Immature natural killer cell (primary cell): ENCODE measurements at places on chromosomes 5 and 9.

DNA sequence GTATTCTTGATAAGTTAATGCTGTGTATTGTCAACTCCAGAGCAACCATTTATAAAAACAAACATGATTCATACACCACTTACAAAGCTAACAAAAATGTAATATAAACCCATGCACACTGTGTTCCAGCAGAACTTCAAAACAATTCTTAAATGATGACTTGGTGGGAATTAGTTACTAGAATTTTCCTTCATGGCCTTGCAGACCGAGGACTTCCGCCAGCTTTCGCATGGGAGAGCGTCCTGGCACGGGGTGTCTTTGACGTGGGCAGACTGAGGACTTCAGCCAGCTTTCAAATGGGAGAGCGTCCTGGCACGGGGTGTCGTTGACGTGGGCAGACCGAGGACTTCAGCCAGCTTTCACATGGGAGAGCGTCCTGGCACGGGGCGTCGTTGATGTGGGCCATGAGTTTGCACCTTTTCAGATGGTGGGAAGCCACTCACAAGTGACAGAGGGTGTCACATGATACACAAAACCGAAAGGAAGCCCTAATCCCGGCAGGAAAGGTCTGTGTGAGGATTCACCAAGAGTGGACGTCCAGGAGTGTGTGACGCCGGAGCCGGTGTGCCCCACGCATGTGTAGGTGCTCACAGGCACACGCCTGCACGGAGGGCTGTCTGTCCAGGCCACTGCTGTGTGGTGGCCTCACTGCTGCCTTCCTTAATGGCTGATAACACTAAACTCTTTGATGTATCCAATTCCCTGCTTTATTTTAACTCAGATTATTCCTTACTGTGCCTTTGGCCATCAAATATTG is 211.3 kb upstream of the IRX4 start:
- no peak for DNase-seq

GRCh38 chr5:98524773-98525172 is 248.7 kb upstream of the RGMB start:
- DNase-seq: no peak

GRCh38 chr5:119596046-119596445 is 33.3 kb upstream of the FAM170A start:
- DNase-seq: no peak

GRCh38 chr9:19020886-19021455 is 12.0 kb downstream of the SAXO1 start:
- no peak for DNase-seq

- no peak for DNase-seq
These were observed 10.7 kb downstream of the IL4 start for GRCh38 chr5:132684491-132684890.

DNA sequence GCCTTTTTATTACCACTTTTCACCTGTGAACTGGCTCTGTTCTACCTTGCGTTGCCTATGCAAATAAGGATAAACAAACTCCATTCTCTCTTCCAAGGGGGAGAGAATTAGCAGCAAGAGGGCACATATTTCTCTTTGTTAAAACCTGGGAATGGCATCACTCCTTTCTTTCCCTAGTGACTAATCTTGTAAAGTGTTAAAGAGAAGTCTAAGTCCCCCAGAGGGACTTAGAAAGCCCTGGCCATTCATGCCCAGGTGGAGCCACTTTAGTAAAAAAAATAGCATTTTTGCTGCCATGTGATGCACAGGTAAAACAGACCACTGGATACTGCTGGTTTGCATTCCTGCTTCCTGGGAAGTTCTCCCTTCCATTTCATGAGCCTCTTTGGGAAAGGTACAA is 148.4 kb downstream of the MAN2A1 start:
- DNase-seq: no peak

DNA sequence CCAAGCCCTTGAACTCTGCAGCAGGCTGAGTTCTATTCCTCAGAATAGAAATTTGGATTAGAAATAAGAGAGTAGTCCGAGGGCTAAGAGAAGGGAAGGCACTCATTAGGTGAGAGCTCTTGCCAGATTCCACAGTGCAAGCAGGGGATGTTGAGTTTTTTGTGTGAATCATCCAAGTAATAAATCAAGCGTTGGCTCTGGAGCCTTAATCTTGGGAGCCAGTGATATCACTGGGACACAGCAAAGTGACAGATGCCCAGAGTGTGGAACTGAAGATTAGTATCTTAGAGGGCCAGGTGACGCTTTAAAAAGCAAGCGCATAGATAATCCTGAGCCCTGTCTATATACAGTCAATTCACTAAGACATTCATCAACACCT is 60.3 kb downstream of the FOXD1 start:
- no peak for DNase-seq

GRCh38 chr5:150079909-150080461 is 6.4 kb downstream of the CSF1R start:
- DNase-seq: no peak

DNA sequence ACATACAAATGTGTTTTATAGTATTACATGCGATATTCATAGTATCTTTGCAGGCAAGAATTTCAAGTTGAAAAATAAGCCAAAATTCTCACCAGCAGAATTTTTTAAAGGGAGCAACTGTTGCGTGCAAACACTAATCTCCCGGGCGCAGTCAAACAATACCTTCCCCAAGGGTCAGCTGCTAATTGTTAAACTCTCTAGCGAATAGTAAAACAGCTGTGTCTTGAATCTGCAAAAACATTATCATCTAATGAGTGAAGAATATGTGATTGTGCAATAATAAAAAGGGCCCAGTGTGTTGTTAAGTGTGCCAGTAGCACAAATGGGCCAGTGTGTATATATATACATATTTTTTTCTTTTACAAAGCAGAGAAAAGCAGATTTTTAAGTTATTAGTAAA is 131.4 kb downstream of the CCDC192 start:
- DNase-seq: no peak

DNA sequence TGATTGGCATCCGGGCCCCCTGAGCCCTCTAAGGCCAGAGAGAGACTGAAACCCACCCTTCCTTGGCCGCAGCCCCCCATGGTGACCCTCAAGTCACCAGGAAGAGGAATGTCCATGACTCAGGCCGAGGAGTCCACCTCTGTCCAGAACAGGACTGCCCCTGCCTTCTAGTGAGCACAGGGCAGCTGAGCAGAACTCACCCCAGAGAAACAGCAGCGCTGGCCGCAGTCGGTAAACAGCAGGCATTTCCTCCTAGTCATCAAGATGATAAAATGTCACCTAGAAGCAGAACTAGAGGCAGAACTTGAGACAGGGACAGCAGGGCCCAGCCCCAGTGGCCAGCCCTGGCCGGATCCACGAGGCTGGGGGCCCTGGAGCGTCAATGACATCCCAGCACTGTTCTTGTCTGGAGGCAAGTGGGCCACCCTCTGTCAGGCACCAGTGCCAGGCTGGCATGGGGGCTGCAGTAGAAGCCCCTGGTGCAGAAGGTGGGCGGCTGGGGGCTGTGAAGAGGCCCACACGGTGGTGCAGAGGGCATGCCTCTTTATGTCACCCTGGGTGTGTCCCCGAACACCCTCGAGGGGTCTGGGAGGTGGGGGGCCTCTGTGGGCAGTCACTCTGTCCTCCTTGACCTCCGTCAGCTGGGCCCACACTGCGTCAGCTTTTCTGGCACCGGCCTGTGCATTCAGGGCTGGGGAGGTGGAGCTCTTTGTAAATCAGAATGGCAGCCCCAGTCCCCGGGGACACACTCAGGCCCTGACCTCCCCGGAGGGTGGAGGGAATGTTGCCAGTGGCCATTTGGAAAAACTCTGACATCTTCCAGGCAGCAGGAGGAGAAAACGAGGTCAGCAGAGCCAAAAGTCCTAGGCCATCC is 83.0 kb downstream of the NTNG2 start:
- no peak for DNase-seq
